ENCODE measurements at places on chromosomes 6 and 20.

DNA sequence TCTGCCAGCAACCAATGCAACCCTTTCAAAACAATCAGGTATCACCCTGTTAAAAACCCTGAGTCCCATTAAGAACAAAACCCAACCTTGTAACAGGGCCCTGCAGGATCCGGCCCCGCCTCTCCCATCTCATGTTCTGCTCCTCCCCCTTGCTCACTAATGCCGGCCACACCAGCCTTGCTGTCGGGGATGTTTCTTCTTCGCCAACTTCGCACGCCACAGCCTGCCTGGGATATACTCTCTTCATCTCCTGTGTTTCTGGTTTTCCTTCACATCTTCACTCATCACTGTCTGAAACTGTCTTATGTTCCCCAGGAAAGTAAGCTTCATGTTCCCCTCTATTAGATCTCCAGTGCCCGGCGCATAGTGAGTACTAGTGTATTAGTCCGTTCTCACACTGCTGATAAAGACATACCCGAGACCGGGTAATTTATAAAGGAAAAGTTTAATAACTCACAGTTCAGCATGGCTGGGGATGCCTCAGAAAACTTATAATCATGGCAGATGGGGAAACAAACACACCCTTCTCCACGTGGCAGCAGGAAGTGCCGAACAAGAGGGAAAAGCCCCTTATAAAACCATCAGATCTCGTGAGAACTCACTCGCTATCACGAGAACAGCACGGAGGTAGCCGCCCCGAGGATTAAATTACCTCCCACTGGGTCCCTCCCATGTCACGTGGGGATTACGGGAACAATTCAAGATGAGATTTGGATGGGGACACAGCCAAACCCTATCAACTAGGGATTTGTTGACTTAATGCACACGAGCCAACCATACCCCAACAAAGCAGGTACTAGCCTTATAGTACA, 5.1 kb downstream of the TP53RK start:
- no peak for DNase-seq

GRCh38 chr6:25035512-25036435, 100.0 kb upstream of the RIPOR2 start:
- no peak for DNase-seq

GRCh38 chr6:62390401-62390800, 104.4 kb upstream of the KHDRBS2 start:
- DNase-seq = no peak

DNA sequence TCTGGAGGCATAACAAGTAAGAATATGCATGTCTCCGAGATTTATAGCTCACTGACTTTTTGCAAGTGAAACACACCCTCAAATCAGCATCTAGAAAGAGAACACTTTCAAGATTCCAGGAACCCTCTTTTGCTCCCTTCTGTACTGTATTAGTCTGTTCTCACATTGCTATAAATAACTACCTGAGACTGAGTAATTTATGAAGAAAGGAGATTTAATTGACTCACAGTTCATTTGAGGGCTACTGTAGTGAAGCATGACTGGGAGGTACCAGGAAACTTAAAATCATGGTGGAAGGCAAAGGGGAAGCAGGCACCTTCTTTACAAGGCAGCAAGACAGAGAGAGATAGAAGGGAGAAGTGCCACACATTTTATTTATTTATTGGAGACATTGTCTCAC, 269.9 kb downstream of the UTRN start:
- DNase-seq = no peak

DNA sequence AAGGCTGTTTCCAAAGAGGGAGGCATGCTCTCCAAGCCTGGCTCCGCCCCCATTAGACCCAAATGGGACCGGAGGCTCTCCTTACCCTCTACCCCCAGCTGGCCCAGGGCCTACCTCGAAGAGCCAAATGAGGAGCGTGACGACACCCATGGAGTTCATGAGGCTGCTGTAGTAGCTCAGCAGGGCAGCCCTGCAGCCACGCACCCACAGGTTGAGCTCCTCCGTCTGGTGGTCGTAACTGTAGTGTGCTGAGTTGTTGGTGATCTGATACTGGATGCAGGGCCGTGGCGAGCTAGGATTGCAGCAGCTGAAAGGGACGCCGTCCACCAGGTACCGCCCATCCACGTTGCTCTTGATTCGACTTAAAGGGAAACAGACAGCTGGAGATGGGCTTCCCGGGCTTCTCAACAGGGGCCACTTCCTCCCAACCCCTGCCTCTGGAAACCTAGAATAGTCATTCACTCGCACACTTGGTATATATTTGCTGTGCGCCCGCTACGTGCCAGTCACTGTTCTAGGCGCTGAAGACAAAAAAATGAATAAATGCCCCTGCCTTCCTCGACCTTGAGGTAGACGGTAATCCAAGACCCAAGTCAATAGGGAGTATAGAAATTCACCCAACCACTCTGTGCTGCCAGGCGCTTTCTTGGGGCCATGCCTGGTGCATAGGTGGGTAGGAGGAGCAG, 18.0 kb downstream of the PRPH2 start:
- no peak for DNase-seq

GRCh38 chr20:34720266-34720665, 16.1 kb downstream of the TP53INP2 start:
- no peak for DNase-seq

Data from stimulated activated CD4-positive, alpha-beta T cell treated with anti-CD3 and anti-CD28 coated beads, Interleukin-1b, Interleukin-23, amount 100 ng/mL, for 4 hours (primary cell).